ENCODE measurements at places on chromosomes 7 and 10. TPM values are rescaled to one million over a fixed set of nuclear protein-coding genes. Genes with fewer than 3 reads are reported as not detected.

Gene FAM237B
- total RNA-seq = not detected

Gene PIP
- total RNA-seq = not detected

GRCh38 chr10:11757454-11757820 lies 15.3 kb downstream of the ECHDC3 start:
- DNase-seq = no peak

- no peak for DNase-seq
Observed at GRCh38 chr7:157355784-157356511, 19.1 kb downstream of the DNAJB6 start.

Gene CPEB3
- 3.4 TPM for total RNA-seq
